ENCODE measurements at places on chromosomes 6 and 20.

- DNase-seq: no peak
Measured at GRCh38 chr6:163730246-163731210, 316.0 kb downstream of the QKI start.

- DNase-seq: peak; percentile 57
Measured at GRCh38 chr6:2746557-2747061, 4.1 kb downstream of the MYLK4 start.

- no peak for DNase-seq
Measured at GRCh38 chr20:1841554-1842140, 53.6 kb upstream of the SIRPA start.

- DNase-seq: no peak
Measured at GRCh38 chr20:25280051-25280573, 32.2 kb downstream of the PYGB start.

- peak; percentile 65 for DNase-seq
Measured at GRCh38 chr6:107318100-107318736, 141.1 kb downstream of the PDSS2 start.

Measured in fibroblast of skin of back (primary cell).